ENCODE measurements at places on chromosomes 1 and 21.

GRCh38 chr1:207020065-207020708, 12.4 kb downstream of the C1orf116 start:
- no peak for DNase-seq

GRCh38 chr1:246068619-246069509, 438.2 kb downstream of the SMYD3 start:
- DNase-seq: no peak

DNA sequence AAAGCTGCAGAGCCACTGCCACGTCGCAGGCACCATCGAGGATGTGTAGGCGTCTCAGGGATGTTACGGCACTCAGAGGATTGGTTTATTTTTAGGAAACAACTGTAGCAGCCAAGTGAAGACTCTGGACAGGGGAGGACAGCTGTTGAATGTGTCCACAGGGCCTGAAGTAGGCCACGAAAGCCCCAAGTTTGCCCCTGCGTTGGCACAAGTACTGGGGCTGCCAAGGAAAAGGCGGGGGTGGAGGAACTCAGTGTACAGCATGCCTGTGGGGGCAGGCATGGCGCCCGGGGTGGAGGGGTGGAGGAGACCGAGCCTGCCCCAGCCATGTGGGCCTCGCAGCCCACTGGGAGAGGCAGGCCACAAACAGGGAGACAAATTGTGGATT, 89.7 kb downstream of the ADARB1 start:
- DNase-seq: no peak

DNA sequence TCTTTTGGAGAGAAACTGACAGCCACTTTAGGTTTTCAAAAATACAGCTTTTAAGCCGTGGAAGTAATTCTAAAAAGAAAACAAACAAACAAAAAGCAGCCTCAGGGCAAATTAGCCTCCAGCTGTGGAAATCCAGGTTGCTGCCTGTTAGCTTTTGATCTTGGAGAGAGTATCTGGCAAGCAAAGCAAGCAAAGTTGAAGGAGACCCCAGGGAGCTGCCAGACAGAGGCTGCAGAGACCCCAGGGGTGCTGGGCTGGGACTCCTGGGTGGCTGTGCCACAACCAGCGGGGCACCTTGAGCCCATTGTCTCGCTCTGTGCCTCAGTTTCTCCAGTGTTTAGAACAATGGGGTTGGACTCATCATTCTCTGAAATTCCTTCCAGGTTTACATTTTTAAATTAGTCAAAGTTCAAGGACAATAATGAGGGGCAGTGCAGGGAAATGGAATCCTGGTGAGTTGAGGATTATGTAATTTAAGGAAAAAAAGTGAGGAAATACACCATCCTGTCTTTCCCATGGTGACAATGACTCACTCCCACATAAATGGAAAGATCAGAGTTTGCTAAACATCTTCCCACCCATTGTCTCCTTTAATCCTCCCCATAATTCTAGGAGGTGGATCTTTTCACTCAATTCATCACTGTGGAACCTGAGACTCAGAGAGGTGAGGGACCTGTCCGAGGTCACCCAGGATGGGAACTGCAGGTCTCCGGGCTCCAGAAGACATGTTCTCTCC, 480.5 kb downstream of the MATN1 start:
- DNase-seq: no peak

- DNase-seq: no peak
These were observed 2.7 kb upstream of the COL6A2 start for GRCh38 chr21:46095083-46095719.

DNA sequence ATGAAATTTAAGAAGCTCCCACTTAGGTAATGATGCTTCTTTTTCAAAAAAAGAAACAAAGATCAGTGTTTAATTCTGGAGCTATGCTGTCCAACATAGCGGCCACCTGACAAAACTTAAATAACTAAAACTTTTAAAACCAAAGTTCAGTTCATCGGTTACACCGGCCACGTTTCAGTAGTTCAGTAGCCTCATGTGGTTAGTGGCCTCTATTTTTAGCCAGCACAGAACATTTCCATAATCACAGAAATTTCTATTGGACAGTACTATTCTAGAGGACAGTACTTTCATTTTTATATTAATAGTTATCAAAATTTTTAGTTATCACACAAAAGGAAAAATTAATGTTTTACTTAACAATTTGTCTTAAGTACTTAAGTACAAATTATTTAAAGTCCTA, 141.0 kb downstream of the USP25 start:
- no peak for DNase-seq

All from NCI-H1930 (cell line).